Stimulated activated CD8-positive, alpha-beta memory T cell treated with anti-CD3 and anti-CD28 coated beads, Interleukin-15, amount 100 ng/mL, for 48 hours (primary cell): ENCODE measurements at places on chromosomes 7 and 10.

- no peak for DNase-seq
These were observed 74.5 kb downstream of the VWDE start for GRCh38 chr7:12328888-12329770.

DNA sequence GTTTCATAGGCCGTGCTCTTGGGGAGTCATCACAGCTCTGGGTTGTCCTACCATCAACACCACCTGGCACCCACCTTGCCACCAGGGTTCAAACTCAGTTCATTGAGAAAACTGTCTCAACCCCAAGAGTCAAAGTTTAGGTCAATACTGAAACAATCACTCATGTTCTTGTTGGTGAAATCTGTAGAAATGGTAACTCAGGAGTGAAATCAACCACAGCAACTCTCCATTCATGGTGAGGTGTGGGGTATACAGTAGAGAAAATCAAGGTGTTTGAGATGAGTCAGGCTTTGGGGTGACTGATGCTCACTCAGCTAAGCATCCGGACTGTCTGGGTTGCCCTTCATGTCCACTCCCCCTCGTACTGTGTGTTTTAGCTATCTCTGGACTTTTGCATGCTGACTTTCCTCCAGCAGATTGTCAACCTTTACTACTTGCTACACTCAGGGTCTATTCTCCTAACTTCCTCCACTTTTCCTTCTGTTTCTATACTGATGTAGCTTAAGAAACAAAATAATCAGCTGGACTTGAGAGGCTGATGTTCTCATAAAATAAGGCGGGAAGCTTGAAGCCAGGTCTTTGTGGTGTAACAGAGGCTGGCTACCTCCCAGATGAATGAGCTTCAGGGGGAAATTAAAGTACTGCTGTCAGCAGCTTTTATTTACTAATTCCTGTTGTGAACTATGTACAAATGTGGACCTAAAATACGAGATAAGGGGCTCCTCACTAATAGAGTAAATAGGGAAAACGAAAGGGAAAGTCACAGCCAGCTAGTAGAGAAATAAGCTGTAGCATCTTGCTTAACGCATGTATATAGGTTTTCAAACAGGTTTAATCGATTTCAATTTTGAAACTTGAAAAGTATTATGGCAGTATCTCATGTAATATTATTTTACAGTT lies 173.6 kb upstream of the AKR1E2 start:
- peak; percentile 39 for DNase-seq

DNA sequence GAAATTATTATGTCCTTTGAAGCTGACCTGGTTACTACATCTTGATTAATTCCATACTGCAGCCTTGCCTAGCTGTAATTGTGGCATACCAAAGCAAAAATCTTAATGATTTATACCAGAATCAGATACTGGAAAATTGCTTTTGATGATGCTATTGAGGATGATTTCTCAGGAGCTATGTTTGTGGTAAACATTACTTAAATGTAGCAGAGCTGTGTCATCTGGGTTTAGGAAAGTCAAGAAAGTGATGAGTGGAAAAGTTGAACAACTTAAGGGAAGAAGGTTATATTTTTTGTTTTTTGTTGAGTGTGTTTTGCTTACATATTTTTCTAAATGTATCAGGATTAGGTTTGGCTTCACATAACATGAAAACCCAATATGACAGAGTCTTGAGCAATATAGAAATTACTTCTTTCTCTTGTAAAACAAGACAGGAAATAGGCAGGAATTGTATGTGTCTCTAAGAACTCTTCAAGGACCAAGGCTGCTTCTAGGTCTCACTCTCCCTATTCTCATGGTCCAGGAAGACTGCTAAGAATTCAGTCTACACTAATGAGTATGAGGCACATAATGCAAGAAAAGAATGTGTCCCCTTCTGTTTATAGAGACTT lies 87.6 kb upstream of the MTPN start:
- DNase-seq: no peak

- no peak for DNase-seq
These were observed 105.2 kb downstream of the VWC2 start for GRCh38 chr7:49878627-49879026.
